ENCODE measurements at places on chromosomes 1 and 21.

DNA sequence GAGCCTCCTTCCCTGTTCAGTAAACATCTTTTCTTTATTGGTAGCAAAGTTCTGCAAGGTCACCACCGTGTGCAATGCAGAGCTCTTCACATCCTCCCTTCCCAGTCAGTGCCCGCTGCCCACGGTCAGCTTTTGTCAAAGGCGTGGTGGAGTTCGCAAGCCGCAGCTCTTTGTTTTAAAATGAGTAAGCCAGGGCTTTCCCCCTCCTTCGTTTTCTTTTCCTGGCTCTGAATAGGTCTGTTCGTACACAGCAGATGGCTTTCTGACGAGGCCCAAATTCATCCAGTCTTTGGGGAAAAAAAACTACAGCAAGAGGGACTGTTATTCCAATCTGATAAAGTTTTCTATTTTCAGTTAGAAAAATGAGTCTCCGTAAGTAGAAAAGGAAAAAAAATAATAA lies 153.2 kb downstream of the LRIG2 start:
- no peak for DNase-seq

- no peak for DNase-seq
These were observed 13.6 kb downstream of the DENND1B start for GRCh38 chr1:197761654-197762053.

GRCh38 chr1:184892116-184892515 lies 82.2 kb downstream of the NIBAN1 start:
- DNase-seq = no peak

GRCh38 chr21:35503671-35504070 lies 454.6 kb upstream of the RUNX1 start:
- DNase-seq = peak; percentile 55

GRCh38 chr1:152630596-152630995 lies 7.7 kb upstream of the LCE3A start:
- DNase-seq = no peak
